ENCODE measurements at places on chromosomes 2 and 18.
A peak's percentile ranks its signal among the peaks of the same experiment; 100 is the strongest.

DNA sequence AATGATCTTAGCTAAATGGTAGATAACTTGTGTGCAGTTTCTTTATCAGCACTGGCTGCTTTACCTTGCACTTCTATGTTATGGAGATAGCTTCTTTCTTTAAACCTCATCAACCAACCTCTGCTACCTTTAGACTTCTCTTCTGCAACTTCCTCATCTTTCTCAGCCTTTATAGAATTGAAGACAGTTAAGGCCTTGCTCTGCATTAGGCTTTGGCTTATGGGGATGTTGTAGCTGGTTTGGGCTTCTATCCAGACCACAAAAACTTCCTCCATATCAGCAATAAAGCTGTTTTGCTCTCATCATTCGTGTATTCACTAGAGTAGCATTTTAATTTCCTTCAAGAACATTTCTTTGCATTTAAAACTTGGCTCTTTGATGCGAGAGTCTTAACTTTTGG, 123.7 kb downstream of the PIK3C3 start:
- DNase-seq = no peak

GRCh38 chr2:27622921-27623384, 5.9 kb downstream of the CCDC121 start:
- DNase-seq = no peak

- DNase-seq = no peak
Measured at GRCh38 chr2:173184031-173185004, 108.7 kb downstream of the MAP3K20 start.

DNA sequence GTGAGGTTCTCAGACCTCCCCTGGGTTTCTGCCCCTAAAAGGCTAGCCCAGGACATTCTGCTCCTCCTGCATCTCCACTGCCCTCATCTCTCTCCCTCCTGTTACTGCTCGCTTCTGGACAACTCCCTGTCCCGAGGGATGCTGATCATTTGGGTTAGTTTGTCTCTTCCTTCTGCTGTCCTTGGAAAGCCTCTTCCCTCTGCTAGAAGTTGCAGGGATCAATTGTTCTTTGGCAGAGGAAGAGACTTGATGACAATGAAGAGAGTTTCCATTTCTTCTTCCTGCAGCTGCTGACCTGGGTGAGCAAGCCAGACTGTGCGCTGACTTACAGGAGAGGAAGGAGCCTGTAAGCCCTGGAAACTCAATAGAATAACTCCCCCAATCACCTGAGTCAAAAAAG, 68.9 kb downstream of the RDH14 start:
- no peak for DNase-seq

GRCh38 chr2:105904938-105905337, 160.2 kb downstream of the NCK2 start:
- DNase-seq = no peak

DNA sequence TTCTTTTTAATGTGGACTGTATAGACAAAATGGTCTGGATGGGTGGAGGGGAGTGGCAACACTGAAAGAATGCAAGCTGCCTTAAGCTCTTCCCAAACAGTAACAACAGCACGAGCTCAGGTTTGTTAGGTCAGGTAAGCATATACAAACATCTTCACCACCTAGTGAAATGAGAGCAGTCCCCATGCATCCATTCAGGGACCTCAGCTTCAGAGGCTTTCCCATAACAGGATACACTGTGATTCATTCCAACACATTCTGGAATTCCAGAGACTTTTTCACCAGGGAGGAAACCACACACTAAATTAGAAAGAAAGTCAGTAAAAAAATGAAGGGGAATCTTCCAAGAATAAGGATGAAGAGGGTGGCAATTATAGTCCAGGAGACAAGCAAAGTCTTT, 50.4 kb upstream of the BZW1 start:
- DNase-seq = no peak

DNA sequence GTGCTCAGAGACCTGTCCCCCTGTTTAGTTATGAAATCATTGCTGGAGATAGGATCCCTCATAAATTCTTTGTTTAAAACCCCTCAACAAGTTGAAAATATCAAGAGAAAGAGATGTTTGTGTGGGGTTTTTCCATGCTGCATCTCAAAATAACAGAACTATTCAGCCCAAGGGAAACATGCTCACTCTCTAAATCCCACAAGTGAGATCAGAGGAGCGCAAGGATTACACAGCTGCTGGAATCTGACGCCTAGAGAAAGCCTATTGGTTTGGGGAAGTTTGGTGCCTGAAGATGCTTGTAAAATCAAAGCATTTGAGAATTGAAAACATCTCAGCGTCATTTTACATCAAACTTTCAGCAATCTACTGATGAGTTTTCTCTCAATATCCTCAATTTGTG, 7.9 kb downstream of the FSHR start:
- DNase-seq = no peak

GRCh38 chr2:230778350-230779063, 65.9 kb downstream of the CAB39 start:
- DNase-seq = no peak

GRCh38 chr18:48351216-48352050, 57.8 kb downstream of the ZBTB7C start:
- no peak for DNase-seq

- peak; percentile 57 for DNase-seq
Measured at GRCh38 chr18:3305354-3305762, 43.4 kb downstream of the MYL12B start.

- DNase-seq = peak; percentile 3
Measured at GRCh38 chr2:25419678-25420242, 78.0 kb upstream of the DNMT3A start.

- DNase-seq = no peak
Measured at GRCh38 chr2:72738096-72738495, 87.7 kb downstream of the EXOC6B start.

- no peak for DNase-seq
Measured at GRCh38 chr2:109062145-109062858, 66.7 kb upstream of the SH3RF3 start.

GRCh38 chr2:146602856-146603255, 1242.0 kb upstream of the ACVR2A start:
- DNase-seq = no peak

DNA sequence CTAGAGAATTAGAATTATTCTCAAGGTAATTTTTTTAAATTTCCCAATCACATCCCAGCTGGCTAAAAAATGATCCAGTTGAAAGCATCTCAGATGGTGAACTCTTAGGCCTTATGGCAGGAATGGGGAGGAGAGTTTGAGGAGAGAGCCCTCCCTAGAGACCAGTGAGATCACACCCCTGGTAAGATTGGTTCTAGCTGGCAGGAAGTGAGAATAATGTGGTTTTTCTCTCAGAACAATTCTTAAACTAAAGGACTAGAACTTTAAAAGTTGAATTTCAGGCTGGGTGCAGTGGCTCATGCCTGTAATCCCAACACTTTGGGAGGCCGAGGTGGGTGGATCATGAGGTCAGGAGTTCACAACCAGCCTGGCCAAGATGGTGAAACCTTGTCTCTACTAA, 120.2 kb downstream of the MYO3B start:
- no peak for DNase-seq

GRCh38 chr2:174038462-174038861, 73.3 kb upstream of the SP3 start:
- no peak for DNase-seq

- DNase-seq = no peak
Measured at GRCh38 chr2:226531061-226531810, 268.4 kb downstream of the IRS1 start.

DNA sequence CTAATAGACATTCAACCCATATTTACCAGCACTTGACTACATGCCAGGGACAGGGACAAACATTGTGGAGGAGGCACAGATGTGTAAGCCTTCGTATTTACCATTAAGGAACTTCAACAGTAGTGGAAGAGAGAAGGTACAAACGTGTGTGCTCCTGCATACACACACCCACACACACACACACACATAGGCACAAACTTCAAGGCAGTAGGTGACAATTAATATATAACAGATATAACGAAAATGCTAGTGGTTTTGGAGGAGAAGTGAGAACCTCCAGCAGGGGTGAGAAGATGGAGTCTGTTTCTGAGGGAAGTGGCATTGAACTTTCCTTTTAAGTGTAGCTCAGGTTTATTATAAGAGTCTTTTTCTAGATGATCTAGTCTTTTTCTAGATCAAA, 231.1 kb downstream of the SETBP1 start:
- no peak for DNase-seq

GRCh38 chr2:164831887-164832286, 9.7 kb downstream of the COBLL1 start:
- no peak for DNase-seq

GRCh38 chr2:134131681-134132489, 122.0 kb upstream of the MGAT5 start:
- no peak for DNase-seq

DNA sequence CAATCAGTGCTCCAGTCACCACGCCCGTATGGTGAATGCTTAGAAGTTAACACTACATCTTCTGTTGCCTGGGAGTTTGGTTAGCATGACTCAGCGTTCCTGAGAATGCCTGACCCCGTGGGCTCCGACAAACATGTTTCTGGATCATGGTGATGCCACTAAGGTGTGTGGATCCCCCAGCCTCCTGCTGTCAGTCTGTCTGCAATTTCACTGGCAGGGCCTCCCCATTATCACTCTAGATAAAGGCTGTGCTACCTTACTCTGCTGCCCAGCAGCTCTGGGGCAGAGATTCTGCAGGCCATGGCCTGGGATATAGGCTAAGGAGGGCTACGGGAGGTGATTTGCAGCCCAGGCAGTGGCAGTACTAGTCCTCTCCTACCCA, 66.0 kb downstream of the STPG4 start:
- DNase-seq = no peak

DNA sequence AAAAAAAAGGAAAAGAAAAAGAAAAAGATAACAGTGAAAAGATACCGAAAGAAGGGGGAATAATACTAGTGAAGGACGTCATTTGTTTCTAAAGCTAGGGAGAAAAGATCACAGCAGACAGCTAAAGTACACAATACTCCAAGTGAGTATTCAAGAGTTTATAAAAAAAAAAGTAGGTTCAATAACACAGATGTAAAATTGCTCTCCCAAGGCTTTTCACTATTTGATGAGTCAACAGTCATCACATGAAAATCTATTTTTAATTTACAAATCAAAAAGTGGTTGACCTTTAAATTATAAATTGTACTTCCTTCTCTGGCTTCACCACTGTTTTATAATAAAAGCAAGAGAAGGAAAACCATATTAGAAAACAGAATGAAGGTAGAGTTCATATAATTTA, 144.0 kb downstream of the ZRANB3 start:
- DNase-seq = no peak

DNA sequence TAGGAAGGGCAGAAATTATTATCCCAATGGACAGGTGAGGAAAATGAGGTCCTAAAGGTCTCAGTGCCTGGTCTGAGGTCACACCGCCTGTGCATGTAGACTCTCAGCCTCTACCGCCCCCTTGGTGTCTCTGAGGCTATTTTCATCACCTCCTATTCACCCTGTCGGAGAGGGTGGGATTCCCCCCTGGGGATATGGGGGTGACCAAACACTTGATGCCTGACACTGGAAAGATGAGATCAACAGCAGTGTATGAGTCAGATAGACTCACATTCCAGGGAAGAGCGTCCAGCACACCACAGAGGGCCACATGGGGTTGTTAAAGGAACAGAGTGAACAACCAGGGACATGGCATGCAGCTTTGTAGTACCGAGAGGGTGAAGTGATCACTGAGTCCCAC, 199.7 kb downstream of the SMAD2 start:
- no peak for DNase-seq

DNA sequence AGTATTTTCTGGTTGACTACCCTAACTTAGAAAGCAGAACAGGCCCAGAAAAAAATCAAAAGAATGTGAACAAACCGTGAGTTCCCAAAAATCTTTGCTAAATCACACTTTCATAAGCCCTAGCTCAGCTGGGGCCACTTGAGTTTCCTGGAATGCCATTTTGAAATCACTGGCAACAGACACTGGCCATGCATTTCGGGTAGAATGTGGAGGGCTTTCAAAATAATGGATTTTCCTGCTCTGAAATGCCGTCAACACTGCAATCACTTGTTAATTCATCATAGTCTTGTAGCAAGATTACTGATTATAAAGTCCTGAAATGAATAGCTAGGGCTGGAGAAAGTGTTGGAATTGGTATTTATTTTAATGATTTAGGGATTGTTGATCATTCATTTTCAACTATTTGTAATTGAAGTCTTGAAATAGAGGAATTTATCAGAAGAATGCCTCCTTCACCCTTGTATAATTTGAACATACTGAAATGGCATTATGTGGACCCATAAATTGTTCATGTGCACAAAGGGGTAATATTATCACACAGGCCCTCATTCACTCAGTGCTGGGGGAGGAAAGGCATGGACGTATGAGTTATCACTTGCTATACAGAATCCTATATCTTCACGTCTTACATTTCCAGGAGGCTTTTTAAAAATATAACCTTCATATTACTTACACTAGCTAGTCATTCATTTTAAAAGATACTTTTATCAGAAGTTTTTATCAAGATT, 134.8 kb downstream of the DTNA start:
- DNase-seq = no peak

GRCh38 chr2:175884697-175885393, 117.2 kb downstream of the LNPK start:
- DNase-seq = no peak

- DNase-seq = no peak
Measured at GRCh38 chr2:83633423-83633822, 825.7 kb downstream of the SUCLG1 start.

DNA sequence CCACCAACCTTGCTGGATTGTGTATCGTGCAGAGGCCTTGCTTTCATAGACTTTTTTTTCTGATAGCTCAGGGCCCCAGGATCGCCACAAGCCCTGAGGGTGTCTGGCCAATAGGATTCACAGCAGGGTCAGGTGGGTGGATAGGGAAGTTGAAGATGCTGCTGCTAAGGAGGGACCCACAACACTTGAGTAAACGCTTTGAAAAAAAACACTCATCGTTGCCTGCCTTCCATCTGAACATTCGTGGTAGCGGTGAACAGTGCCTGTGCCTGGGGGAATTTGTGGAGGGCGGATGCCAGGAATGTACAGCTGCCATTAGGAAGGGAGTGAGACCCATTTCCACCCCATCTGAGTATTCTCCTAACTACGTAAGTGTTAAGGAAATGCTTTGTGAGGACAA, 104.6 kb upstream of the TPO start:
- no peak for DNase-seq

DNA sequence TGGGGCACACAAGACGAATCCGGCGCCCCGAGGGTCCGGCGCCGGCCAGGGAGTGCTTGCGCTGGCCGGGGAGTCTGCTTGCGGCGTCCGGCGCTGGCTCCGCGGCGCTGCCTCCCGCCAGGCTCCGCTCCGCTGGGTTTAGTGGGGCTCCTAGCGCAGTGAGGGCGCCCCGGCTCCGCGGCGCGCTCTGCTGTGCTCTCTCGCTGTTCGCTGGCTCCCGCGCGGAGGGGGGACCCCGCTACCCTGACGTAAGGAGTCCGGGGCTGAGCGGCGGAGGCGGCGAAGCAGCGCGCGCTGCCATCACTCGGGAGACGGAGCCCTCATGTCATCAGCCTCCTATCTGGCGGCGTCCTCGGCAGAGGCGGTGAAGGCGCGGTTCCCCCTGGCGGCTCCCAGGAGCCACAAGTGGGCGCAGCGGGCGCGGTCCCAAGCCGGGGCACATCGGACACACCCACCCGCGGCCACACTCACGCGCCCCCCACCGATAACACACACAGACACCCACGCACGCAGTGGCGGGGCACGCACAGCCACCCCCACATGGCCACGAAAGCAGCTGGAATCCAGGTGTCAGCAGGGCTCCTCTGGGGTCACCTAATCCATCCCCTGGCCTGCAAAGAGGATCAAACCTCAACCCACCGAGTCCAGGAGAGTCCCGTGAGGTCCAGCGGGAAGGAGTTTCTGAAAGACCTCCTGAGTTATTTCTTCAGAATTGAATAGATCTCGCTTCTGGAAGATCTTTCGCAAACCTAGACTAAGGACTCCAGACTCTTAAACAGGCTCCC, at the start of gene C1QL2:
Gene C1QL2 (minus strand): TSS at position 189 of the 785 bp plus-strand sequence. CDS start 482 bp downstream, outside the sequence.
- no peak for DNase-seq

- no peak for DNase-seq
Measured at GRCh38 chr18:54506516-54507261, 84.4 kb upstream of the DYNAP start.

All from CD4-positive, alpha-beta T cell treated with Interleukin-10 for 1 hour (primary cell).